ENCODE measurements at places on chromosomes 11 and 22. TPM values are rescaled to one million over a fixed set of nuclear protein-coding genes. Genes with fewer than 3 reads are reported as not detected.
A peak's percentile ranks its signal among the peaks of the same experiment; 100 is the strongest.

DNA sequence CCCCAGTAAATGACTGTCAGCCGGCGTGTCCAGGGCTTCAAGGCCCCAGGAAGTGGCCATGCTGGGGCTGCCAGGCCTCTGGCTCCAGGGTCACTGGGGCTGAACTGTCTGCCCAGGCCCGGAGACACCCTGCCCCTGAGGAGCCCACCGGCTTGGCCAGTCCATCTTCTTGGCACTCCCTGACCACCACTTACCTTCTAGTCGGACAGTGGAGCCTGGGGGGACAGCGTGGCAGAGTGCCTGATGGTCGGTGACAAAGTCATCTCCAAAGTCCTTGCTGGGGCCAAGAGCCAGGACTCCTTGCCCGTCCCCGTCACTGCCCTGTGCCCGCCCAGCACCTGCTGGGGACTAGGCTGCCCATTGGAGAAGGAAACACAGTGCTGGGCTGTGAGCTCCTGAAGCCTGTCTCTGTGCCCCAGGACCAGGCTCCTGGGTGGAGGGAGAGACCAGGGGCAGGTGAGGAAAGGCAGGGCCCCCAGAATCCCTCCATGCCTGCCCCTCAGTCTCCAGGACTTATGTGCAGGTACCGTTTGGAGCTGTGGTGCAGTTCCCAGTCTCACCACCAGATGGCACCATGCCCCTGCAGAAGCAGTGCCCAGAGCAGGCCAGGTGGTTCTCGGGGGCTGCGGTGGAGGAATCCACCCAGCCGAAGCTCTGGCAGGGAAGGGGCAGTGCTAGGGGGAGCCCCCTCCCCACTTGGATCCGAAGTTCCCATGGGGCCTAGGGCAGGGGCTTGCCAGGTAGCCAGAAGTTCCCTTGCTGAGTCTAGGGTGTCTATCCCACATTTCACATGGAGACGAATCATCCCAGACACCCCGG lies 6.0 kb upstream of the CCDC188 start:
- DNase-seq: peak; percentile 66
- peaks cover 6% of the 10 kb centered on the region for H3K4me1 ChIP-seq

GRCh38 chr11:35038211-35038928 lies 100.6 kb upstream of the CD44 start:
- peaks cover 2% of the 10 kb centered on the region for H3K4me1 ChIP-seq
- DNase-seq: no peak
- no peaks in the 10 kb centered on the region for H3K36me3 ChIP-seq
- H3K27ac ChIP-seq: no peak overlapping the region
- H3K4me3 ChIP-seq: no peak overlapping the region

GRCh38 chr11:65189191-65189590 lies 7.5 kb downstream of the CAPN1 start:
- H3K27ac ChIP-seq: no peak overlapping the region
- H3K4me1 ChIP-seq: no peaks in the 10 kb centered on the region
- H3K4me3 ChIP-seq: no peak overlapping the region
- no peaks in the 10 kb centered on the region for H3K27me3 ChIP-seq

VWCE gene
- under 0.01 TPM for total RNA-seq

LUZP2 gene
- 2.0 TPM for total RNA-seq

- H3K36me3 ChIP-seq: no peaks in the 10 kb centered on the region
- no peak overlapping the region for H3K4me3 ChIP-seq
- no peak for DNase-seq
- no peaks in the 10 kb centered on the region for H3K4me1 ChIP-seq
- no peaks in the 10 kb centered on the region for H3K27me3 ChIP-seq
These were observed 135.6 kb downstream of the ST3GAL4 start for GRCh38 chr11:126491092-126491491.

KRTAP5-2 gene
- total RNA-seq: not detected

DNA sequence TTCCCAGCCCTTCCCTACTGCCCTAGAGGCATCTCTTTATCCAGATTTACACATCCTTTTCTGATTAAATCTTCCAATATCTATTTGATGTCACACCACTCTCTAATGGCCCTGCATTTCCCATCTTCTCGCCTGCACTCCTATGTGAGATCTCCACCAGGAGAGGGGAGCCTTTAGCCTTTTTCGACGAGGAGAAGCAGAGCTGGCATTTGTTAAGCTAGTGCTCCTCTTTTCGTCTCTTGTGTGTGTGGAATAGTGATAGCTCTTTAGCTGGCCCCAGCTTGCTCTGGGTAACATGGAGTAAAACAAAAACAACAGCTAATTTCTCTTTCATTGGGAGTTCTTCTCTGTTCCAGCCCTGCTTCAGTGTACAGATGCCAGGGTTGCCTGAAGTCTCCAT lies 536.5 kb downstream of the NTM start:
- no peaks in the 10 kb centered on the region for H3K36me3 ChIP-seq
- H3K4me1 ChIP-seq: peaks cover 3% of the 10 kb centered on the region
- no peaks in the 10 kb centered on the region for H3K27me3 ChIP-seq

GRCh38 chr22:26360169-26360885 lies 68.7 kb upstream of the ASPHD2 start:
- no peak overlapping the region for H3K4me3 ChIP-seq
- peaks cover 4% of the 10 kb centered on the region for H3K27me3 ChIP-seq
- no peaks in the 10 kb centered on the region for H3K4me1 ChIP-seq
- H3K27ac ChIP-seq: no peak overlapping the region

- peaks cover 10% of the 10 kb centered on the region for H3K36me3 ChIP-seq
- no peak for DNase-seq
- peaks cover 35% of the 10 kb centered on the region for H3K4me1 ChIP-seq
- no peak overlapping the region for H3K4me3 ChIP-seq
These were observed 6.4 kb downstream of the POLDIP3 start for GRCh38 chr22:42608136-42608822.

- no peaks in the 10 kb centered on the region for H3K36me3 ChIP-seq
- H3K27me3 ChIP-seq: no peaks in the 10 kb centered on the region
- H3K4me1 ChIP-seq: no peaks in the 10 kb centered on the region
- H3K4me3 ChIP-seq: no peak overlapping the region
These were observed 40.0 kb downstream of the DCUN1D5 start for GRCh38 chr11:103051981-103052380.

GRCh38 chr11:23403210-23404185 lies 543.2 kb upstream of the CCDC179 start:
- no peak for DNase-seq
- no peaks in the 10 kb centered on the region for H3K4me1 ChIP-seq
- no peaks in the 10 kb centered on the region for H3K36me3 ChIP-seq
- H3K4me3 ChIP-seq: no peak overlapping the region

DNA sequence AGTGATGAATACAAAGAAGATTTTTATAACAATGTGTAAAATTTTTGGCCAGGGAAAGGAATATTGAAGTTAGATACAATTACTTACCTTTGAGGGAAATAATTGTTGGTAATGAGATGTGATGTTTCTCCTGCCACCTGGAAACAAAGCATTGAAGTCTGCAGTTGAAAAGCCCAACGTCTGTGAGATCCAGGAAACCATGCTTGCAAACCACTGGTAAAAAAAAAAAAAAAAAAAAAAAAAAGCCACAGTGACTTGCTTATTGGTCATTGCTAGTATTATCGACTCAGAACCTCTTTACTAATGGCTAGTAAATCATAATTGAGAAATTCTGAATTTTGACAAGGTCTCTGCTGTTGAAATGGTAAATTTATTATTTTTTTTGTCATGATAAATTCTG lies 5.3 kb downstream of the BIRC3 start:
- H3K36me3 ChIP-seq: no peaks in the 10 kb centered on the region
- no peak overlapping the region for H3K27ac ChIP-seq
- DNase-seq: no peak

DNA sequence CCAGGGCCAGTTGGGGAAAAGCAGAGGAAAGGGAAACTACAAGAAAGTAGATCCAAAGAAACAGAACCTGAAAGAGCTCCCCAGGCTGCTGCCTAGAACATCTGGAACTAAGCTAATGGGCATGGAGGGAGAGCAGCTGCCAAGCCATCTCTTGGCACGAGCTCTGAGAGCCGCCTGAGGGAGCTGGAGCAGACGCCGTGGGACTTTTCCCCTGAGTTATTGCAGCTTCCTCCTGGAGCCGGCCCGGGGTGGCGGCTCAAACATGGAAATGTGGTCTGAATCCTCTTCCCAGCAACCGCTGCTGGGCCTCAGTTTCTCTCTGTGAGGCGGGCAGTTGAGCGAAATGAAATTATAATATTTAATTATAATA lies 41.8 kb downstream of the LIF start:
- H3K4me1 ChIP-seq: peaks cover 52% of the 10 kb centered on the region
- no peaks in the 10 kb centered on the region for H3K36me3 ChIP-seq

GRCh38 chr11:121372671-121373429 lies 79.3 kb upstream of the SORL1 start:
- peaks cover 20% of the 10 kb centered on the region for H3K27me3 ChIP-seq
- H3K36me3 ChIP-seq: no peaks in the 10 kb centered on the region
- no peak overlapping the region for H3K27ac ChIP-seq
- no peak overlapping the region for H3K4me3 ChIP-seq
- no peaks in the 10 kb centered on the region for H3K4me1 ChIP-seq

DNA sequence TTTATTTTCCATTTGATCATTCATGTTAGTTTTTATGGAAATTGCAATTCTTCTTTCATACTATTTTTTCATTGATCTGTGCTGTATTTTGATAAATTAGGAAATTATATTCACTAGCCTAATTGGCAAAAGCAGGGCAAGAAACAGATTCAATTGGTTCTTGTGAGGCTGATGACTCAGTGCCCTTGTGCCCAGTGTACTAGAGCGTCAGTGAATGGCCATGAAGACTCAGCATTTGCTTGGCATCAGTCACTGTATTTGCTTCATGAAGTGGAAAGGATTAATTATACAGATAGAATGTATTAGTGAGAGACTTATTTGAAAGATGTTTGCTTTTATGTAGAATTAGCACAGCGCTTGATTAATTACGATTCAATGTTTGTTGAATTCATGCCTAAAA lies 31.8 kb downstream of the MRGPRX1 start:
- no peaks in the 10 kb centered on the region for H3K4me1 ChIP-seq
- H3K27me3 ChIP-seq: no peaks in the 10 kb centered on the region
- no peak overlapping the region for H3K4me3 ChIP-seq
- no peaks in the 10 kb centered on the region for H3K36me3 ChIP-seq
- DNase-seq: no peak
- no peak overlapping the region for H3K27ac ChIP-seq

DNA sequence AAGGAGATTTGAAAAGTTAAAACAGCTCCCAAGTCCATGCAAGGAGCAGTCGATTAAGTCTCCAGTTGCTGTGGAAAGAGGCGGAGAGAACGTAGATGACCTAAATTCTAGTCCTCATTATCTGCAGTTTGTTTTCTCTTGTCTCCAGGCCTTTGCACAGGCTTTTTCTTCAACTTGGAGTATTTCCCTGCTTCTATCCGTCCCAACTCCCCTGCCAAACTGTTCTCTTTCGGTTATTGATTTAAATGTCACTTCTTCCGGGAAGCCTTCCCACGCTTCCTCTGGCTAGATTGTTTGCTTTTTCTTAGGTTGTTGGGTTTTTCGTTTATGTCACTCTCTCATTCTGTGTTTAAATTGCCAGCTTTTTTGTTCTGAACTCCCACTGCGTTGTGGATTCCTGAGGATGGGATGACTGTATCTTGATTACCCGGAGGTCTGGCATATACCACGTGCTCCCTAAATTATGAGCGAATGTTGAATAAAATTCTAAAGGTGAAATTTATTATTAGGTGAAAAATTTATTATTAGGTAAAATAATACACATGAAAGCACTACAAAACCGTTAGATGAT lies 463 bp downstream of the TMEM126B start:
- 0 out of 2 replicates have a peak, but pooled peaks cover 2% of the 10 kb centered on the region for H3K36me3 ChIP-seq
- peak; percentile 8 for DNase-seq
- peak overlapping the region; percentile 82 for H3K27ac ChIP-seq

GRCh38 chr11:134425816-134426536 lies 13.9 kb upstream of the B3GAT1 start:
- H3K27me3 ChIP-seq: no peaks in the 10 kb centered on the region
- H3K4me1 ChIP-seq: no peaks in the 10 kb centered on the region
- DNase-seq: no peak
- no peak overlapping the region for H3K27ac ChIP-seq

DNA sequence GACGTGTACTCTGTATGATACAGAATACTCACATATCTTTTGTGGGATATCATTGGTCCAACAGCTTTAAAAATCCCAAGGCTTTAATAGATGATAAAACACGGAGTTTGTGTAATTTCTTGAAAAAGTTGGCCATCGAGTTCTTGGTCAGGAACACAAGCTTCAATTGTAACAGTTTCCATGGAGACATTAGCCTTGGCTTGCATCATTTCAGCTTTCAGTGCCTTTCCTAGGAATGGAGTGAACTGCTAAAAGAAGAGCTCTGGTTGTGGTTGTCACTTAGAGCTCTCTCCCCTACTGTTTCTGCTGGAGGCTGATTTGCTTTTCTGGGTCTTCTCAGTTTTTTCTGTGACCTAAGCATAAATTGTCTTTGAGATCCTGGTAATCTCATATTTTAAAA lies 14.2 kb downstream of the BMAL1 start:
- H3K27ac ChIP-seq: no peak overlapping the region
- no peak for DNase-seq
- no peaks in the 10 kb centered on the region for H3K36me3 ChIP-seq
- no peaks in the 10 kb centered on the region for H3K27me3 ChIP-seq
- H3K4me1 ChIP-seq: peaks cover 3% of the 10 kb centered on the region
- H3K4me3 ChIP-seq: no peak overlapping the region

DNA sequence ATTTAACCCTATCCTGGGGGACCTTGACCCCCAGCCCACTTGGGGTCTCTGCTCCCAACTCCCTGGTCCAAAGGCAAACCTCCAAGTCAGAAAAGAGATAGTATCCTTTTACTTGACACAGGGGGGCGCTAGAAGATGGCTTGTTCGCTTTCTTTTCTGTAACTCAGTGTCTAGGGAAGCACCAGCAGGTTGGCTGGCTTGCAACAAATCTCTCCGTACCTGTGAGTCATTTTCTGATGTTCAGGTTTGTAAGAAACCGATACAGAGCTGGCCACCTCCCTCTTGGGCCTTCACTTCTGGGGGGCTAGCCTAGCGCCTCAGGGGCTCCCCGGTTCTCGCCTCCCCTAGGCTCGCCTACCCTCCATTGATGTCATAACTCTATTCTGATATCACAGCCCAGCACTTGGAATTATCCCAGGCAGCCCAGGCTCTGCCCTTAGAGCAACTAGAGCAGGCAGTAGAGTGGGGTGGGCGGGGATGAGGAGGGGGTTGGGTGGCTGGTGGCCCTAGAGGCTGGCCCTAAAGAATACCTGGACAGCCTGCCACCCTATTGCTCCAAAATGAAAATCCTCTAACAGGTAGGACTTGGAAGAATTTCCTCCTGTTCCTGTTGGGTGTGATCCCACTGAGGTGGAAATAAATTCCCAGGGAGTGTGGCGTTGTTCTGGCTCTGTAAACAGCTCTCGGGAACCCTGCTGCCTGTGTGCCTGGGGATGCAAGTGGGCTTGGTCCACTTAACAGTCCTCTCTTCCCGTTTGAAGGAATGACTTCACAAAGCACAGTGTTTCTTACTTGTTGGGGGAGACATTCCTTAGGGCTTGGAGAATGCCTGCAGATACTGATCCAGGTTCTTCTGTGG lies 69.4 kb downstream of the OSBP2 start:
- H3K36me3 ChIP-seq: no peaks in the 10 kb centered on the region
- H3K4me3 ChIP-seq: no peak overlapping the region
- H3K27ac ChIP-seq: no peak overlapping the region
- H3K4me1 ChIP-seq: no peaks in the 10 kb centered on the region

- no peak overlapping the region for H3K27ac ChIP-seq
- no peaks in the 10 kb centered on the region for H3K27me3 ChIP-seq
- DNase-seq: no peak
These were observed 200.5 kb upstream of the LRRC4C start for GRCh38 chr11:41659985-41660384.

- no peak overlapping the region for H3K4me3 ChIP-seq
- no peak for DNase-seq
- H3K4me1 ChIP-seq: peaks cover 3% of the 10 kb centered on the region
- H3K27ac ChIP-seq: no peak overlapping the region
- H3K36me3 ChIP-seq: peaks cover 39% of the 10 kb centered on the region
- no peaks in the 10 kb centered on the region for H3K27me3 ChIP-seq
These were observed 14.6 kb downstream of the TANGO2 start for GRCh38 chr22:20035375-20036083.

- DNase-seq: no peak
- H3K27ac ChIP-seq: no peak overlapping the region
- no peaks in the 10 kb centered on the region for H3K4me1 ChIP-seq
These were observed 106.8 kb upstream of the NECTIN1 start for GRCh38 chr11:119835753-119836152.

Measured in IMR-90 (cell line).